Fibroblast of skin of abdomen (primary cell): ENCODE measurements at places on chromosomes 1 and 21.
A peak's percentile ranks its signal among the peaks of the same experiment; 100 is the strongest.

DNA sequence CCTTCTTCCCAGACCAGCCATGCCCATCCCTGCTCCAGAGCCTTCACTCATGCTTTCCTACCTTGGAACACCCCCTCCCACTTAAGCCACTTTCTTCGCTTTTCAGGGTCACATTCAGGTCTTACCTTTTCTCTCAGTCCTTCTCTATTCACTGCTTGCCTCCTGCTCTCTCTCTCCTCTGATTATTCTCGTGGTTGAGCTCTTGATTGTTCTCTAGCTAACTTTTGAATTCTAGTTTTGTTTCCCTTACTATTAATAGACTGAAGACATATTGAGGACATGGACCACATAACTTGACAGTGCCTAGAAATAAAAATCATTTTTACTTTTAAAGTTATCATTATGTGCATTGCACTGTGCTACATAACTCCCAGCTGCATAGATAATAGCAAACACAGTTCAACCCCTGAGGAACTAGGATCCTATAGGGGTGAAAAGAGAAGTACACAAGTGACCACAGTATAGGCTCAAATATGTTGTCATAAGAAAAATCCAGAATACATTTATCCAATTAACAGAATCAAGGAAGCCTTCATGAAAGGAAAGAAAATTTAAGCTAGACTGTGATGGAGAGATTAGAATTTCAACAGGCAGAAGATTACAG is 21.5 kb downstream of the INSL5 start:
- DNase-seq: no peak

GRCh38 chr1:180585994-180586359 is 27.2 kb downstream of the OVAAL start:
- DNase-seq: no peak

GRCh38 chr1:180278596-180279395 is 48.7 kb downstream of the LHX4 start:
- no peak for DNase-seq

GRCh38 chr1:18191481-18192155 is 84.0 kb downstream of the IGSF21 start:
- no peak for DNase-seq

- DNase-seq: no peak
Observed at GRCh38 chr1:201898992-201899391, 10.3 kb downstream of the SHISA4 start.

- peak; percentile 41 for DNase-seq
Observed at GRCh38 chr1:14369526-14370213, 228.8 kb upstream of the KAZN start.

DNA sequence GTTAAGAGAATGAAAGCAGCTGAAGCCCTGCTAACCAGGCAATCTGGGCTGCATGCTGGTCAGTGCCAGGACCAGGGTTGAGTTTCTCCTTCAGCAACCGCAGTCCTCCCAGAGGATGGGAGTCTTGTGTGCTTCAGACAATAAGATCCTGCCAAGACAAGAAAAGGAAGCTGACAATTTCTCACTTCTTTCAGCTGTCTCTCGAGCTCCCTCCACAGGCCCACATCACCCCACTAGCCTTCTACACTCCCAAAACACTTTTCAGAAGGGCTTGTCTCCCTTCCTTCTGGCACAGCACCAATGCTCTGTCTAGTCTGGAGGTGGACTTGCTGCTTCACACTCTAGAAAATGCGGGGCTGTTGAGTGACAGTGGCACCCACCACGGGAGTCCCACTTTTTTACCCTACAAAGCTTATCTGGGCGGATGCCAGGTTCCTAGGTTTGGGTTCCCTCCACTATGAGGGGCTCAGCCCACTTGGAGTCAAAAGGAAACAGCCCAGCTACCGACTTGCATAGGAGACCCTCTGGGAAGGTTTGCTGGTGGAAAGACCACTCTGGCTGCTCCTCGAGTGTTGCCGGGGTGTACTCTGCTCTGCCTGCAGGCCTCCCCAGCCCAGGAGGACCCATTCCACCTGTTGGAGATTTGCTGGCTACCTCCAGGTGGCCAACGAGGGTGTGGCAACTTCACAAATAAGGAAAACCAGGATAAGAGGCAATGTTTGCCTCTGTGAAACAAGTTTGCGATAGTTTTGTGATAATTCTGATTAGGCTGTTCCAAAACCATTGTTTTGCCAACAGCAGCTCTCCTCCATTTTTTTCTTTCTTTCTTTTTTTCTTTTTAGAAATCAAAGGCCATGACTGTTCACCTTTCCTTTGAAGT is 68.9 kb downstream of the TENT5C start:
- DNase-seq: peak; percentile 30

DNA sequence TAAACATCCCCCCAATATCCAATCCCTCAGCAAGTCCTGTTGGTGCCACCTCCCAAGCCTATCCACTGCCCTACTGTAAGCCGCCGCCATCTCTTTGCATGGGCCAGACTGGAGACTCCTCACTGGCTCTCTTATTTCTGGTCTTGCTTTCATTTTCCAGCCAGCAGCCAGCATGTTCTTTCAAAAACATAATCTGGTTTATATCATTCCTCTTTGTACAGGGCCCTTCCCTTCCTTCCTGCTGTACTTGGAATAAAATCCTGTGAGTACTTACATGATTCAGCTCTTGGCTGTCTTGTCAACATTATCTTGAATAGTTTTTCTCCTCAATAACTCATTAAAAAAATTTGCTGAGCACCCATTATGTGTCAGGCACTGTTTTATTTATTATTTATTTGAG is 28.2 kb downstream of the TLR5 start:
- no peak for DNase-seq

GRCh38 chr1:41739061-41739955 is 179.4 kb downstream of the HIVEP3 start:
- peak; percentile 80 for DNase-seq

DNA sequence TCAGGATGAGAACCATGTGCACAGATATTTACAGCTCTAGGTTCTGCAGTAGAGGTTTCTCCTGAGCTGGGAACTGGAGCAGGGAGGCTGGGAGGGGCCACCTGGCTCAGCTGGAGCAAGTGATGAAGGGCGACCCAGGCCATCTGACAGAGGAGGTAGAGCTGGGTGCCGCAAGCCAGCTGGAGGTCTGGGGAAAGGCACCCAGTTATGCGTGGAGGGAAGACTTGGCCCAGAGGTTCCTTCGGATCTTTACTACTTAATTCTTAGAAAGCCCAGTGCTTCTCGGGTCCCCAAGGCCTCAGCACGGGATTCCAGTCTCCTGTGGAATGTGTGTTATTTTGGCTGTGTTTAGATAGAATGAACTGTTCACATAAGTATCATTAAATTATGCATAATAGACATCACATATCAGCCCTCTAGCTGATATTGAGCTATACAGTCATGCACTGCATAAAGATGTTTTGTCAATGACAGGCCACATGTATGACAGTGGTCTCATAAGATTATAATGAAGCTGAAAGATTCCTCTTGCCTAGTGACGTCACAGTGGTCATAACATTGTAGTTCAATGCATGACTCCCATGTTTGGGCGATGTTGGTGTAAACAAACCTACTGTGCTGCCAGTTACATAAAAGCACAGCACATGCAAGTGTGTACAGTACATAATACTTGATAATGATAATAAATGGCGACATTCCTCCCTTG is 245.1 kb downstream of the RHOU start:
- no peak for DNase-seq

DNA sequence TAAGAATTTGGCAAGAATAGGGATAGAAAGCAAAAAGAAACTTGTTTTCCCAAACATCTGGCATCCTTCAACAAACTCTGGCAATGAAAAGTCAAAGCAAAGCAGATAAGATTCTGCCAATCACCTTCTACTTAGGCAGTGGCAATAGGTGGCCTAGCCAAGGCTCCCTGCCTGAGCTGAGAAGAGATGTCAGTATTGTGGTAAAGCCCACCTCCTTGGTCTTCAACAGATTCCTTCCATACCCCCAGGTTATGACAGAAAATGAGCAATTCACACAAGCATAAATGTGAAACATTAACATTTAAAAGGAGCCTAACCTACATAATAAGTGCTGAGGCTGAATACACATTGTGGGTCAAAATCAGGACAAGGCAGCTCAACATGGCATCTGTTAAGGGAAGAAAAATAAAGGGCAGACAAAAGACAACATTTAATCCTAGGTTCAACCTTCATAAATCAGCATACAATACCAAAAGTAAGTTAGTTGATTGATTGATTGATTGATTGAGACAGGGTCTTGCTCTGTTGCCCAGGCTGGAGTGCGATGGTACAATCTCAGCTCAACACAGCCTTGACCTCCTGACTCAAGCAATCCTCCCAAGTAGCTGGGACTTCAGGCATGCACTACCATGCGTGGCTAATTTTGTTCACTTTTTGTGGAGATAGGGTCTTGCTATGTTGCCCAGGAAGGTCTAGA is 123.1 kb downstream of the AKT3 start:
- no peak for DNase-seq
